Inflammatory macrophage (primary cell): ENCODE measurements at places on chromosomes 4 and X.
A peak's percentile ranks its signal among the peaks of the same experiment; 100 is the strongest.

- DNase-seq, result no peak
Observed at GRCh38 chr4:92359491-92359890, 55.7 kb downstream of the GRID2 start.

- no peak for DNase-seq
Observed at GRCh38 chr4:107153956-107154355, 117.8 kb upstream of the DKK2 start.

DNA sequence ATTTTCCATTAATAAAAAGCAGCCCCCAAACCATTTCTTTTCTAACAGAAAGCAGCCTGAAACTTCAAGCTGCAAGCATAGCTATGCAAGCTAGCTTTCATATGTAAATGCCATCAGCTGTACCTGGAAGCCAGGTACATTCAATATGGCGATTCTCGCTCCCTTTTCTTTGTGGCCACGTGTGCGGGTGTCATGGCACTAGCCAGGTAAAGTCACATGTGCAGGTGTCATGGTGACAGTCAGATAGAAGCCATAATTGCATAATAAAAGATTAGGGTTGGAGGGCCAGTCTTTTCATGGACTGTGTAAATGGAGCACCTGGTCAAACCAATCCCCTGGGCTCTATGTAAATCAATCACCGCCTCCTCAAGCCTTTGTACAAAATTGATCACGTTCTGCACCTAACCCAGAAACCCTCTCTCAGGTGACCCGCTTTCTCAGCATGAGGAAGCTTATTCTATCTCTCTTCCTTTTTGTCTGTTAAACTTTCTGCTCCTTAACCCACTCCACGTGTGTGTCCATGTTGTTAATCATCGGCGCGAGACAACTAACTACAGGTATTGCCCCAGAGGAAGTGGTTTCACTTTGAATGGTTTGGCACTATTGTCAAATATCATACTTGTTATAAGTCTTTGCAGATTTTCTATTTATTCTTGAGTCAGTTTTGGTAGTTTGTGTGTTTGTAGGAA, 18.0 kb upstream of the RHOXF2 start:
- no peak for DNase-seq

DNA sequence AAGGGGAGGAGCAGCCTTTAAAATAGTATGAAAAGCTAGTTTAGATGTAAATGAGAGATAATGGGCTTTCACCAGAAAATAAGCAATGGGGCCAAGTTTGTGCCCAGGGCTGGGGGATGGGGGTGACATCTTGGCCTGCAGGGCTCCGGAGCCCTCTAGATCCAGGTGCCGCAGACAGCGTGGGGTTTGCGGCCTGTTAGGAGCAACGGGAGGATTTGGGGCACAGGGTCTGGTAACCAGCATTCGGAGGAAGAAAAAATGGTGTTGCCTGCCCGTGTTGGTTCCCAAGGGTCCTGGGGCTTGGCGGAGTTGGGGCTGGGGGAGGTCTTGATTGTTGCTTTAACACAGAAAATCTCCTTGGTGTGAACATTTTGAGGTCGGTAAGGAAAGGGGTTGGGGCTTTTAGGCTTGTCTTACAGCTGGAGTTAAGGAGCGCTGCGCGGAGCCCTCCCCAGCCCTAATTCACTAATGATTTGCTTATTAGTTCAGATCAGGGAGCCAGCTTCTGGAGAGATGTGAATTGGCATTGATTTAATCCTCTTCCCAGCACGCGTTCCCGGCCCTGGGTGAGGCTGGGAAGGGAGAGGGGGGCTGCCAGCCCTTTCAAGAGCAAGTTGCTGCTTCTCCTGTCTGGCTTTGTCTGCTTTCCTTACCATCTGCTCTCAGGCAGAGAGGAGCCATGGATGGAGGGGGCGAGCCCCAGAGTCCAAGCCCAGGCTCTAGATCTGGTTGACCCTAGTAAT, 443.4 kb downstream of the BCOR start:
- no peak for DNase-seq

DNA sequence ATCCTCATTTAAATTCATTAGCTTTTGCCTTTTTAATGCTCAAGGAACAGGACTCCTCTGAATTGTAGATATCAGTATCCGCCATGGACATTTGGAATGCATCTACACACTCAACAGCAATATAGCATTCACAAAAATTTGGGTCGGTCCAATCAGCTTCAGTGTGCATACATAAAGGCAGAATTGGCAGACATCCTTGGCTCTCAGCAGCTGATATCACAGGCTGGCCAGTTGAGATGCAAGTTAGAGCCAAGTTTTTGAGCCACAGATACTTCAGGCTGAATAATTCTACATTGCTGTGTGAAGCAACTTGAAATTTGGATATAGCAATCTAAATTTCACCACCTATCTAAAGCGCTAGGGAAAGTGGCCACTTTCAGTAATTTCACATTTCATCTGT, 821.1 kb downstream of the PCDH19 start:
- DNase-seq, result no peak

GRCh38 chrX:109270580-109271484, 211.1 kb downstream of the GUCY2F start:
- peak; percentile 79 for DNase-seq

DNA sequence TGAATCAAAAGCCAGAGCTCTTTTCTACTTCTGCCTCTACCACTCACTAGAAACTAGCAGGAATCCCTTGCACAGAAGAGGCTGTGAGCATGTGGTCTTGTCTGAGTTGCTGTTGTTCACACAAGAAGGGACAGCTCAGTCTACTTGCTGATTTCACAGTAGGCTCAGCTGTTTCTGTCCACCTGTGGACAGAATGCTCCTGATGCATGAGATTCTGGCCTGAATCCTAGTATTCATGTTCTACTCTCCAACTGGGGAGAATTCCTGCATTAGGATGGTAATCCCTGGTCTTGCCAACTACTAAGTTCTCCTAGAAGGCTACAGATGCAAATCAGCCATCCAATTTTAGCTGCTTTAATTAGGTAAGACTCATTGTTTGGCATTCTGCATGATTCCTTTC, 112.8 kb downstream of the PPA2 start:
- no peak for DNase-seq

DNA sequence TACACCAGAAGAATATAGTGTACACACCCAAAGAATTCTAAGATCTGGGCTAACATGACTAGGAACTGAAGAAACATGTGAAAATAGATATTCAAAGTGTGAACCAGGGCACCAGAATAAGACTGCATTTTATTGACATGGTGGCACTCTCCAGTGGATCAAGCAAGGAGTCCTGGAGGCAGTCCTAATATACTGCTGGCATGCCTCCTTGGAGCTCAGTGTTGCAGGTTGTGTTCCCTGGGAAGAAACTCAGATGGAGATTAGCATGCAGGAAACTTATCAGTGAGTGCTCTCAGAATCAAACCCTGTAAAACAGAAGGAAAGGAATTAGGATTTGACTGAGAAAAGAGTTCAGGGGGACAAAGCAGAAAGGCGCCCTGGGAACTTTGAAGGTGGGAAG, 105.1 kb downstream of the CXCL13 start:
- no peak for DNase-seq

DNA sequence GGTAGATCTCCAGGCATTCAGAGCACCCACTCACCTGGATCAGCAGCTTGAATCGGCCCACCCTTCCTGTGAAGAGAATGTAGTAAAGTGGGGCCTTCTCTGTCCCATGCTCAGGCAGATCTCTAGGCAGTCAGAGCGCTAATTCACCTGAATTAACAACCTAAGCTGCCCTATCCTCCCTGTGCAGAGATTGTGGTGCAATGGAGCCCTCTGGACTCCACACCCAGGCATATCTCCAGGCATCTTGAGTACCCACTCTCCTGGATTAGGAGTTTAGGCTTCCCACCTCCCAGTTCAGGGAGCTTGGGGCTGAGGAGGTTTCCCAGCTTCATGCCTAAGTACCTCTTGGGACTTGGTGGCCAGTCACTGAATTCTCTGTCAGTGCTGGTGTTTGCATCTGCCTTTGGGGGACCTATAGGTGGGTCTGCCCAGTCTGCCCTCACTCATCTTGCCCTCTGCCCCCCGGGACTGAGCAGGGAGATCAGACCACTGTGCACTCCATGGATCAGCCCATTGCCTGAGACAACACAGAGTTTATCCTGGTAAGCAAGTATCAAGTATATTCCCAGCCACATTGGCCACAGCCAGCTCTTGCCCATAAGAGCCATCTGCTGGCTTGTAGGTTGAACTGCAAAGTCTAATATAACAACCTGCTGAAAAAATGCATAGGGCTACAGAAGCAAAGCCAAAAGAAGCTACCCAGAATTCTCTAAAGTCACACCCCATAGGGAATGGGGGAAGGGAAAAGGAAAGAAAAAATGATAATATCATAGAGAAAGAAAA, 372.9 kb downstream of the KLHL13 start:
- no peak for DNase-seq

- no peak for DNase-seq
Observed at GRCh38 chrX:128975745-128976144, 547.5 kb downstream of the SMARCA1 start.

- DNase-seq, result no peak
Observed at GRCh38 chrX:120335289-120335688, 24.0 kb upstream of the TMEM255A start.

- DNase-seq, result no peak
Observed at GRCh38 chr4:83905952-83906351, 370.0 kb downstream of the GPAT3 start.

GRCh38 chr4:185566425-185566824, 31.1 kb upstream of the PDLIM3 start:
- DNase-seq, result no peak

GRCh38 chr4:6200011-6200921, at the start of gene JAKMIP1:
JAKMIP1 (minus strand) TSS chr4:6200549; CDS start chr4:6112850, 87,699 bp downstream.
- peak; percentile 38 for DNase-seq

DNA sequence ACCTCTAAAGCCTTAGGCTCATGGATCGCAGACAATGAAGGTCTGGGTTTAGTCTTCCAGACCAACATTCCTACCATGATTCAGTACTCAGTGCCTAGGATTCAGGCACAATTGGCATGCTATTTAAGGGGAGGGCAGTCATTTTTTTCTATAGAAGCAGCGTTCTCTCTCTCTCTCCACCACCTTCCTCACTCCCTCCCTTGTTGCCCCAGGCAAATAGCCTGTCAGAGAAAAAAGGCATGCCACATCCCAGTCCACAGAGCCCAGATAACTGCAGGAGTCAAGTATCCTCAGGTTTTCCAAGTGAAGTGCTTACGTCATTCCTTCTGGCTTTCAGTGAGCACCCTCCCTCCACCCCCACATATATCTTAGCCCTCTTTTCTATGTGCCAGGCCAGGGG, 533.0 kb downstream of the BCOR start:
- no peak for DNase-seq

- DNase-seq, result no peak
Observed at GRCh38 chr4:11421116-11421515, 7.6 kb downstream of the HS3ST1 start.

DNA sequence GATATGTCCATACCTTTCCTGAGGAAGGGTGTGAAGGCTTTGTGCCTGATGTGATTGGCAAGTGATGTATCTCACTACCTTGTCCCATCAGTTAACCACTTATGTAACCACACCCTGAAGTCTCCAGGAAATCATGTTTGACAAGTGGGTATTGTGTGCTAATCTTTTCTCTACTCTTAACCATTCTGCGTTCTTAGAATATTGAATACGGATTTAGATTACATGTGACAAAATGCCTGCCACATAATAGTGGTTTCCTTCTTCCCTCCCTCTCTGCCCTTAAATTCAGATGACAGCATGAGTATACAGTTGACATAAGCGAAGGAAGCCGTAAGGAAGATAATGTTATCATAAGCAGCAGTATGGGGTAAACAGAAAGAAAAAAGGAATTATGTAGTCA, 108.4 kb downstream of the KLHL8 start:
- DNase-seq, result no peak

- no peak for DNase-seq
Observed at GRCh38 chr4:155122382-155122781, 86.1 kb upstream of the NPY2R start.

DNA sequence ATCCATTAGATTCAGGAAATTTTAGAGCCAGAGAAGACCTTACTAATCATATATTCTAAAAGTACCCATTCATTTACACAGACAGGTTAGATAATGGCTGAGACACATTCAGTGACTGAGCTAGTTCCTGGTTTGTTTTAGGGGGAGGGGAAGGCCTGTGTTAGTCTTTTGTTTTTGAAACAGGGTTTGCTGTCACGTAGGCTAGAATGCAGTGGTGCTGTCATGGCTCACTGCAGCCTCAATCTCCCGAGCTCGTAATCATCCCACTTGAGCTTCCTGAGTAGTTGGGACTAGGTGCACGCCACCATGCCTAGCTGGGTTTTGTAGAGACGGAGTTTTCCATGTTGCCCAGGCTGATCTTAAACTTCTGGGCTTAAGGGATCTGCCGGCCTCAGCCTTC, 10.1 kb downstream of the RBPJ start:
- DNase-seq, result no peak

DNA sequence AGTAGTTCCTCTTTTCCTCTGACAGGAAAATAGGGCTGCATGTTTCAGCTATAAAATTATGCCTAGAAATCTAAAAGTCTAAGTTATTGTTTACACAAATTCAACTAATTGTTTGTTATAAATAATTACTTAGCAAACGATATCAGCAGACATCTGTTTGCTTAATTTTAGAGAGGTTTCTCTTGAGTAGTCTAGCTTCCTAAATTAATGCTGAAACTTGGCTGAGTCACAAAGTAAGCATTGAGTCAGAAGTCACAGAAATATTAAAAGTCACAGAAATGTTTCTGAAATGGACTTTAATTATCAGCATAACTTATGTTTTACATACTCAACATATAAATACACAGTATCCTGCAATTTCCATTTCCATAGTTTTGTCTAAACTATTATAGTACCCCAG, 1044.0 kb downstream of the CCSER1 start:
- no peak for DNase-seq

DNA sequence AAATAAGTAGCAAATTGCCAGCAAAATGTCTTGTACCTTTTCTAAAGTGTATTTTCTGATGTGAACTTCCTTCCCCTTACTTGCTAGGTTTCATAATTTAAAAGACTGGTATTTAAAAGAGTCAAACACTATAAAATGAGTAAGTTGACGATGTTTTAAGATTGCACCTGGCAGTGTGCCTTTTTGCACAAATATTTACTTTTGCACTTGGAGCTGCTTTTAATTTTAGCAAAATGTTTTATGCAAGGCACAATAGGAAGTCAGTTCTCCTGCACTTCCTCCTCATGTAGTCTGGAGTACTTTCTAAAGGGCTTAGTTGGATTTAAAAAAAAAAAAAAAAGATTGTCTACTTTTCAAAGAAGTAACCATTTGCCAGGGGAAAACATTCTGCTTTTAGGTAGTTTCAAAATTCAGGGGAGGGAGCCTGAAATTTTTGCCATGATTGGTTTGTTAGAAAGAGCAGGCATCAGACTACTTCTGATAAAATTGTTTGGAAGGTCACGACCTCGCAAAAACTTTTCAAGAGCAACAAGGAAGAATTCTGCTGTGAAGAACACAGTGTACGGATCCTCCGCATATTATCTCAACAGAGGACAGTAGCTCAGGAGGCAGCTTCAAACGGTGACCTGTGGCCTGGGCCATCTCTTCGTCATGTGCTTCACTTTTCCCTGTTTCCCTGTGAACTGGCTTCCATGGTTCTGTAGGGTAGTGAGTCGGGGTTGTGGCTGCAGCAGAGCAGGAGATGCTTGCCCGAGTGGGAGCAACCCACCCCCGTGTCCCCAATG, 66.1 kb downstream of the CDS1 start:
- DNase-seq, result peak; percentile 12
